ENCODE measurements at places on chromosomes 5 and 9.

- no peak for DNase-seq
Observed at GRCh38 chr9:3049636-3050035, 205.7 kb upstream of the PUM3 start.

DNA sequence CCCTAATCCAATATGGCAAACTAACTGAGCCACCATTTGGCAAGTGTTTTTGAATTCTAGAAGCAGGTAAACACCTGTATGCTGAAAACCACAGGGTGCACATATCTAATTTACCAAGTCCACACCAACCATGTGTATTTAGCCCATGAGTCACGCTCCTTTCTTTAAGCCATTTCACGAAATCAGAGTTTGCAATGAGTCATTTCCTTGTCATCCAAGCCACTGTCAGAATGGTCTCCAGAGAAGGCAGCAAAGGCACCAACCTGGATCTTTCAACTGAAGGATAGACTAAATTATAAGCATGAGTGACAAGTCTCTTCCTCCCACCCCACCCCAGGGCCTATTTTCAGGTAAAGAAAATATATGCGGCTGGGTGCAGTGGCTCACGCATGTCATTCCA lies 110.0 kb downstream of the PAX5 start:
- DNase-seq, result peak; percentile 87

- DNase-seq, result no peak
Observed at GRCh38 chr5:122753500-122753899, 21.4 kb upstream of the SNX2 start.

- DNase-seq, result no peak
Observed at GRCh38 chr9:4927043-4927471, 58.0 kb upstream of the JAK2 start.

DNA sequence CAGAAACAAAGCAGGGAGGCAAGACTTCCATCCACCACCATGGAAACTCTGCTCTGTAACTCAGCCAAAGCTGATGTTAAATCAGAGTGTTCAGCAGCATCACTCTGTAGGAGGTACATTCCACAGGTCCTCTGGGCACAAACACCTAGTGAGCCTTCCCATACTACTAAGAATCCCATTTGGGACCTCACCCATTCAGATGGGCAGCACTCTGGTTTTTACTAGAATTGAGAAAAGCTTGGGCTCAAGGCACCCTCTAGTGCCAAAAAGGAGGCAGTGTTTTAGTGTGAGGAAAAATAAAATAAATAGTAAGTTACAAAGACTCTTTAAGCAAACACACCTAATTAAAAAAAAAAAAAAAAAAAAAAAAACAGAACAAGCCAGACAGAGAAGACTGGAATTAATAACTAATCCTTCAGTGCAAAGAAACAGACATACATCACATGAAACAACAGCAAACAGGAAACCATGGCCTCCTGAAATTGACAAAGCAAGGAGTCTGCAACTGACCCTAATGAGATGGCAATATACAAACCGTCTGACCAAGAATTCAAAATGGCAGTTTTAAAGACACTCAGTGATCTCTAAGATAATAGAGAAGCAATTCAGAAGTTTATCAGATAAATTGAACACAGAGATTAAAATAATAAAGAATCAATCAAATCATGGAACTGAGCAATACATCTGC lies 159.5 kb downstream of the GNA14 start:
- no peak for DNase-seq

- no peak for DNase-seq
Observed at GRCh38 chr5:126777257-126777974, 480 bp downstream of the LMNB1 start.

- DNase-seq, result no peak
Observed at GRCh38 chr5:55973296-55973695, 21.5 kb downstream of the IL6ST start.

DNA sequence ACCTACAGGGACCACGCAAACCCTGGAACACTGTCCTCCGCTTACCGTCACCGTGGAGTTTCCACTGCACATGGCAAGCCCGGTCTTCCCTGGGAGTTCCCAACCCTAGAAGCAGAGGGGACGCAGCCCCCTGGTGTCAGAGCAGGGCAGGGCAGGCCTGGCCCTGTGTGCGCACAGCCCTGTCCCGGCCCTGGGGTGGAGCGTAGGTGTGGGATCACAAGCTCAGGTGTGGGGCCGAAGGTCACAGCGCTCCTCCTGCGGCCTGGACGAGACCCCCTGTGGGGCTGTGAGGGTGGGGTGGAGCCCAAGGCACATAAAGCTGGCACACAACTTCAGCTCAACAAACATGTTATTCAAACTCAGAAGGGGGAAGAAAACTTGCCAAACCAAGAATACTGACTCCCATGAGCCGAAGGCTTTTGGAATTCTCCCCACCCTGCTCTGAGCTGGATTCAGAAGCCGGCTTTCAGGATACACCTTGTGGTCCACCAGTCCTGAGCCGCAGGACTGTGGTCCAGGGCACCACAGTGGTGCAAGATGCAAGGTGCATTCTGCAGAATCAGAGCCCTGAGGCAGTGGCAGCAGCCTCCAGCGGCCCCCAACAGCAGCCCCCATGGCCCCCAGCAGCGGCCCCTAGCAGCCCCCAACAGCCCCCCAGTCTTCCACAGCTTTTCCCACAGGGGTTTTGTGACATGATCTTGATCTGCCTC lies 11.8 kb upstream of the EXOC3 start:
- no peak for DNase-seq

DNA sequence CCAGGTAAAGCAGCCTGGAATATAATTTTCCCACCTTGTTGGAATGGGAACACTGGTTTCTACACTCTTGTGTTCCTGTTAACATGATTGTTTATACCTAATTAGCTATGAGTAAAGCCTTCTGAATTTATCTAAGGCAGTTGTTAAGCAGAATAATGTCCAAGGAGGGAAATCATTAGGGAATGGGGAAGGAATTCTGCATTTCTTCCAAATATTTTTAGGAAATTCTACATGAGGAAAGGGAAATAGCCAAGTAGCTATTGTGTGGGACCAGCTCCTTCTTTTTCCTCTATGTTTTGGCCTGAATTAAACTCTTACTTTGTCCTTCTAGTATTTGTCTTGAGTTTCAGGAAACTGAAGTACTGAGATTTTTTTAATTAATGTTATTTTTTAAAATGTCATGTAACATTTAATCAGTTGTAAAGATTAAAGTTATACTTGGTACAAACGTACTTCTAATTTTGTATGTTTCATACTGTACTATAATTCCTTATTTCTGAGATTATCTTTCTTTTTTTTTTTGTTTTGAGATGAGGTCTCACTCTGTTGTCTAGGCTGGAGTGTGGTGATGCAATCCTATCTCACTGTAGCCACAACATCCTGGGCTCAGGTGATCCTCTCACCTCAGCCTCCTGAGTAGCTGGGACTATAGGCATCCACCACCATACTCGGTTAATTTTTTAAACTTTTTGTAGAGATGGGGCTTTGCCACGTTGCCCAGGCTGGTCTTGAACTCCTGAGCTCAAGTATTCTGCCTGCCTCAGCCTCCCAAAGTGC lies 28.5 kb downstream of the ANKDD1B start:
- no peak for DNase-seq

DNA sequence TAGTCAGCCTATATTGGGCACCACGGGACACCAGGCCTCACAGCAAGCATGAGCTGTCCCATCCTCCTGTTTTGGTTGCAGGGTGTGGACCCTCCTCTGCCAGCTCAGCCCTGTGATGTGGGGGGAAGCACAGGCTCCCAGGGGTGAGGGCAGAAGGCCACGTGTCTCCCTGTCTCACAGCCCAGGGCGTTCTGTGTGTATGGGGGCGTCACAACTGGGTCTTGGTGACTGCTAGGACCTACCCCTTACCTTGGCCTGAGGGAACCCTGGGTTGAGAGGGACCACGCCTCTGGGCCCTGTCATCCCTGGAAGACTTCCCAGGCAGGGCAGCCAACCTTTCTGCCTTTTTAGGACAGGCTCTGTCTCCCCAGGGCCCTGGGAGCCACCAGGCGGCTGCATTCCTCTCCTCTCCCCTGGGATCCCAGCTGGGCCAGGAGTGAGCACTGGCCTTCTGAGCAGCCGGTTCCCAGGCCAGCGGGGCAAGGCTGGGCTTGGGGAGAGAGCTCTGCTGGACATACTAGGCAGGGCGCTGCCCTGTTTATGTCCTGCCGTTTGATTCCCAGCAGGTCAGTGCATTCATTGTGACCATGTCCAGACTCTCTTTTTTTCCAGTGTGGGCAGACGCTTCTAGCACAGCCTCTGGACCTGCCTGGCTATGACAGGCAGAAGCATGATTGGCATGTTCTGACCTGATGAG lies 97.4 kb downstream of the DAB2IP start:
- DNase-seq, result no peak

All from Panc1 (cell line).